Tibial nerve (tissue), 4 donors: ENCODE measurements at places on chromosomes 12 and 14. TPM values are rescaled to one million over a fixed set of nuclear protein-coding genes. Genes with fewer than 3 reads are reported as not detected.
A peak's percentile ranks its signal among the peaks of the same experiment; 100 is the strongest.

The GPR65 gene
- total RNA-seq, result 1.1 TPM

The GOLGA5 gene
- 35.9 TPM for total RNA-seq

The PRB2 gene
- not detected for total RNA-seq

The FSCB gene
- 2.2 TPM for total RNA-seq

The GARIN6 gene
- not detected for total RNA-seq

The KRT83 gene
- not detected for total RNA-seq

DNA sequence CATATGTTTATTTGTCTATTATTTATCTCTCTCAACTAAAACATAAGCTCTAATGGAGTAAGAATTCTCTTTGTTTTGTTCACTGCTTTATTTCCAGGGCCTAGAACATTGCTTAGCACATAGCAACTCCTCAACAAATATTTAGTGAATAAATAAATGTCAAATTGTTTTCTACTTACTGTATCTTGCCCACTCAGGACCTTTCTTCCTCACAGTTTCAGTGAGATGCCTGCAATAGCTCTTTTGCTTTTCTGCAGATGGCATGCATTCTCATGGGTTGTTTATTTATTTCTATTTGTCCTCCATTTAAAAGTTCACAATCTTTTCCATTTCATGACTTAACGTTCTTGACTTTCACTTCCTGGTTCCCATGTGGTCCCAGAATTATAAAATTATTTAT is 94.9 kb upstream of the TTC7B start:
- no peak for DNase-seq

DNA sequence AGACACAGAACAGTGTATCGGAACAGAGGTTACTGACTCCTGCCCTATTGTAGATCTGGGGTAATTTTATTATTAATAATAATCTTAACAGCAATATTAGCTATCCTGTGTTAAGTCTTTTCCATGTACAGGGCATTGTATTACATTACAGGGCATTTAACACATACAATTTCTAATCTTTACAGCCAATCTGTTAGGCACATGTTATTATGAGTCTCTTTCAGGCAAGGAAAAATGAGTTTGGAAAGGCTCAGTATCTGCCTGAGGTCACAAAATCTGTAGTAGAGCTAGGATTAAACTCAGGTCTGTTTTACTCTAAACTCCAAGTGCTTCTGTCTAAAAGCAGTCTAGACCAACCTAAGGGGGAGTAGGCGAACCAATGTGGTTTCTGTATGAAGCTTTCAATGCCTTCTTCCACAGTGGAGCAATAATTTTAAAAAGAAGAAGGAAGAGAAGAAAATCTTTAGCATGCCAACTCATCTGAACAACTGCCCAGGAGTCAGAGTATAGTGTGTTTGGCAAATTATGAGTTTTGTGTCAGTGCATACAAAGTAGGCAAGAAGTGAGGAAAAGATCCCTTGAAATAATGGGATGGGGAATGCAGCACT is 192.6 kb downstream of the CHST11 start:
- DNase-seq, result no peak

DNA sequence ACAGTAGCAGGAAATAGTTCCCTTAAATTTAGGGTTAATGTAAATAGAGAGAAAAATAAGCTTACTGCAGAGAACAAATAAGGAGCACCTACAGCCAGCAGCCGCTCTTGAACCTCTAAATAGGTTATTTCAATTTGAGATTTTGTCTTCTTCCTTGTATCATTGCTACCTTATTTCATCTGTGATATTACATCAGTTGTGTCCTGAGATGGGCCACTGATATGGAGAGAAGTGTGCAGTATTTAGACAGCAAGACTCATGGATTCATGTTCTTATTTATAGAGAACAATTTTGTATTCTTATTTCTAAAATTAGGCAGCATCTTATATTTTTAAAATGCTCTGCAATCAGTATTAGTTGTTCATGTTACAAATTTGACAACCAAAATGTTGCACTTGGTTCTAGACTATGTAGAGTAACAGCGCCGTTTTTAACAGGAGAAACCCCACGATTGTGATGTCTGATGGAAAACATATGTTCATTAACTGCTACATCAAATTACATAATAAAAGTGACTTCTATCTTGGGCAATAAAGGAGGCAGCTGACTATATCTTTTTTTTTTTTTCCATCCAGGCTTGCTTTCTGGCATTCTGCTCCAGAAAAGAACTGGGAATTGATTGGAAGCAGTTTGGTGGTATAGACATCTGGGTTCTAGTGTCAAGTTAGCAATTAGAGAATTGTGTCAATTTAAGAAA is 117.9 kb downstream of the CAND1 start:
- no peak for DNase-seq

DNA sequence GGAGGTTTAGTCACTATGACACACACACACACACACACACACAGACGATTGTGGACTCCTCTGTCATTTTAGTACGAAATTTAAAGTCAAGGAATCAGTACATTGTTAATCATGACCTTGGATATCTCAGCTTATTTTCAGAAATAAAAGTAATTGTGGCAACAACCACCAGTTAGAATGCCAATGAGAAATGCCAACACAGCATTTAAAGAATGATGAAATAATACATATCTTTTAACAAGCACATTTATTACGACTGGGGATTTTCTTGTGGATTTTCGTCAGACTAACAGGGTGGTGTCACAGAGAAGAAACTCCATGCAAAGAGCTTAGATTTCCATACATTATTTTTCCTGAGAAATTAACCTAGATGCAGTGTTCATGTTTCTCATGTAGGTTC is 1289.4 kb downstream of the AACS start:
- no peak for DNase-seq

- DNase-seq, result no peak
These were observed 155.2 kb upstream of the E2F7 start for GRCh38 chr12:77220586-77220985.

DNA sequence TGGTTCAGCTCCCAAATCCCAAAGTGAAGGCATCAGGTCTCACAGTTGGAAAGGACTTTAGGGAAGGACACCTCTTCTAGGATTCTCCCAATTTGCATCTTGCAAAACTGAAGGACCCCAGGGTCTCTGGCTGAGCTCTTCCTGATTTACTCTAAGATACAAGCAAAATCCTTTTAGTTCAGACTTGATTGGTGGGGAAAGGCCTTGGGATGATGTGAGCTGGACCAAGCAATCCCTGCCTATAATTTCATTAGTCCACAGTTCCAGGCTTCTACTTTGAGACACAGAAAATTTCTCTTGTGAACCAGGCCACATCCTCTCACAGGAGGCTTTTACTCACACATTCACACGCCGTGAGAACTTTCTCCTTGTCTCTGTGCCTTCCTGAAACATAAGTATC is 23.6 kb upstream of the VWF start:
- no peak for DNase-seq

DNA sequence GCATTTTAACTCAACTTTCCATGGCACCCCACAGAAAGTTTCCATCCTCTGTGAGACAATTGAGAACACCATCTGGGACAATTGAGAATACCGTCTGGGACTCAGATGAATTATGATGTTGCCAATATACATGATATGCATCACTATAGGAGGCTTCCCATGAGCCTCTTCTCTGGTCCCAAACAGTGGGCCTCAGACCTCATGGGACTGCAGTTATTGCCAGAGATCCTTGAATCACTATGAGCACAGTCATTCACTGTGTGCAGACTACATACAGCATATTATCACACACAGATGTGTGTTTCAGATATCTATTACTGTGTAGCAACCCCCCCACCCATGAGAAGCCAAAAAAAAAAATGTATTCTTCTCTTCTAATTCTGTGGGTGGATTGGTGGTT is 134.4 kb downstream of the GXYLT1 start:
- DNase-seq, result no peak

DNA sequence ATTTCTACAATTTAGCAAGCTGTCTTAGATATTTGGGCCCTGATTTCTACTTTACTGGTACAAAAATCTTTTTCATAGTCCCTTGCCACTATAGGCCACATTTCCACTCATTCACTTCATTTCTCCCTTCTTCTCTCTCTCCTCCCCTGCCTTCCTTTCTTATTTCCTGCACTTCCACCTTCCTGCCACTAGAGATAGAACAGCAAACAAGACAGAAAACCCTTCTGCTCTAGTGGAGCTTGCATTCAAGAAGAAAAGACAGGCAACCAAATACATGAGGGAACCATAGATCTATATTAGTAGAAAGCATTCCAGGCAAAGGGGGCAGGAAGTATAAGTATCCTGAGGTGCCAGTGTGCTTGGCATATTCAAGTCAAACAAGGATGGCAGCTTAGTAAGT is 623.5 kb downstream of the FLRT2 start:
- DNase-seq, result no peak

- no peak for DNase-seq
These were observed 21.4 kb upstream of the IGF1 start for GRCh38 chr12:102501773-102502172.

DNA sequence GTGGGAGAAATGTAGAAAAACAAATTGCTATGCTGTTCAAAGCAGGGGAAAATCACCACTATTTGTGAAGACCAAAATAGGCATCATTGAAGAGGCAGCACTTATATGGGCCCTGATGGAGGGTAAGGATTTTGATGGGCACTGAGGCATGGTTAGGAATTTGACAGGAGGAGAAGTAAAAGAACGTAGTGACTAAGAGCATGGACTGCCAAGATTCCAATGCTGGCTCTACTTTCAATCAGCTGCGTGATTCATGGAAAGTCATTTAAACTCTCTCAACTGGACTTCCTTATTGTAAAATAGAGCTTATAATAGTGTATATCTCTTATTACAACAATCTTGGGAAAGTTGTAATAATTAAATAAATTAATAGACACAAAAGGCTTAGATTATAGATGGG is 267.7 kb upstream of the G2E3 start:
- DNase-seq, result no peak

- no peak for DNase-seq
These were observed 30.6 kb downstream of the CHGA start for GRCh38 chr14:92953526-92953925.

- DNase-seq, result no peak
These were observed 12.3 kb upstream of the APOF start for GRCh38 chr12:56374726-56375597.

DNA sequence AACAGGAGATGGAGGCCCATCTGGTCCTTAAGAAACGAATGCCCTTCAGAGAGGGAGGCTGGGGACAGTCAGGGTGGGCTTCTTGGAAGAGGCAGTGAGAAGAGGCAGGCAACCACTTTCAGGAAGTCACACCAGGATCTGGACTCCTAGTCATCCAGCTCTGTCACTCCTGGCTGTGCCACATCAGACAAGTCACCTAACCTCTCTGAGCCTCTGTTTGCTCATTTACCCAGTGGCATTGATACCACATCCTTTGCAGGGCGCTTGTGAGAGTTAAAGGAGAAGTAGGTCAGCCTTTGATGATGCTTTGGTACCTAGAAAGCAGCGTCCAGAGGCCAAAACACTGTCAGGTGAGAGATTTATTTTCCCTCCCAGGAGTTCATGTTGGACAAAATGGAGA is 11.1 kb downstream of the CCDC197 start:
- no peak for DNase-seq

GRCh38 chr14:95696741-95697140 is 10.5 kb downstream of the TCL1B start:
- DNase-seq, result no peak

DNA sequence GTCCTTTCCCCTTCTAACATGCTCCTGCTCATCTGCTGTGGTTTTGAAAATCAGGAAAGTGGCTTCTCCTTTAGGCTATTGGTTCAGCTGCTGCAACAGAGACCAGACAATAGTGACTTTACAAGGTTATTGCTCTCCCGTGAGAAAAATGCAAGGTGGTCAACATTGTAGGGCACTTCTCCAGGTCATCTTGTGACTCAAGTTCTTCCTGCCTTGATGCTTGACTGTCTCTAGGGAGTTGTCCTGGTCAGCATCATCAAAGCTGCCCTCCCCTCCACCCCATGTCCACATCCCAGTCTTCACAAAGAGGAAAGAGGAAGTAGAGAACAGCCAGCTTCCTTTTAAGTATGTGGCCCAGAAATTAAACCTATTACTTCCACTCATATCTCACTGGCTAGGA is 3.9 kb upstream of the TMEM63C start:
- DNase-seq, result no peak

- DNase-seq, result no peak
These were observed 127.7 kb upstream of the CAND1 start for GRCh38 chr12:67141296-67142018.

- no peak for DNase-seq
These were observed 92.9 kb downstream of the FAR2 start for GRCh38 chr12:29241821-29242591.

DNA sequence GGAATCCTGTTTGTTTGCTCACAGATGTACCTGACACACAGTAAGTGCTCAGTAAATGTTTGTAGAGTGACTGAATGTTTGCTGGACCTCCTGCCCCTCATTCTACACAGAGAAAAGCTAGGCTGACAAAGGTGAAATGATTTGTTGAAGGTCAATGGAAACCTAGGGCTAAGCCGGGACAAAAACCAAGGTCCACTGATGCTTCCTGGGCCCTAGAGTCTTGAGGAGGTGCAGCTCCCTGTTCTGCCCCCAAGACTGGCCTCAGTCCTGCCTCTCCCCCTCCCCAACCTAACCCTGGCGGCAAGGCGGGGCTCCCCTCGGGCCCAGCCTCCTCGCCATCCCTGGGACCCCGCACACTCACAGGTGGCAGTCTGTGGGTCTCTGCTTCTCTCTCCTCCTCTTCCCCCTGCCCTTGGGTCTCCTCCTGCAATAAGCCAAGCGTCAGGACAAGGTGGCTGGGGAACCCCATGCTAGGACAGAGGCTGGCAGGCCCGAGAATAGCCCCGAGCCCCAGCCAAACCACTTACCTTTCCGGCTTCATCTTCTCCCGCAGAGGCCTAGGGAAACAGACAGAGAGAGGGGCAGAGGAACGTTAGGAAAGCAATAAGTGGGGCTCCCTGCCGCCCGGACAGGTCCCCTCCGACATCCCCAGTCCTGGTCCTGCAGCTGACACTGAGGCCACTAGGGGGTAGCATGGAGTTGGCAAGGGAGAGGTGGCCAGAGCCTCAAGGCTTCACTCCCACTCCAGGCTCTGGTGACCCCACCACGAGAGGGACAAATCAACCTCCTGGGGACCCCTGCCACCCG is 9.3 kb downstream of the PGF start:
- DNase-seq, result peak; percentile 86
